ENCODE measurements at places on chromosomes 2 and 18. TPM values are rescaled to one million over a fixed set of nuclear protein-coding genes. Genes with fewer than 3 reads are reported as not detected.

ANKRD30BL gene
- not detected for total RNA-seq

EGR4 gene
- total RNA-seq: not detected

TUBA3E gene
- total RNA-seq: not detected

TMEM247 gene
- total RNA-seq: not detected

ASB18 gene
- not detected for total RNA-seq

FER1L5 gene
- 1.3 TPM for total RNA-seq

GPBAR1 gene
- total RNA-seq: 3.2 TPM

RNF152 gene
- 45.0 TPM for total RNA-seq

All from kidney (tissue), 22 donors.